NCI-H446 treated with DMSO at 0.1 percent for 48 hours (cell line): ENCODE measurements at places on chromosomes 4 and X.
A peak's percentile ranks its signal among the peaks of the same experiment; 100 is the strongest.

DNA sequence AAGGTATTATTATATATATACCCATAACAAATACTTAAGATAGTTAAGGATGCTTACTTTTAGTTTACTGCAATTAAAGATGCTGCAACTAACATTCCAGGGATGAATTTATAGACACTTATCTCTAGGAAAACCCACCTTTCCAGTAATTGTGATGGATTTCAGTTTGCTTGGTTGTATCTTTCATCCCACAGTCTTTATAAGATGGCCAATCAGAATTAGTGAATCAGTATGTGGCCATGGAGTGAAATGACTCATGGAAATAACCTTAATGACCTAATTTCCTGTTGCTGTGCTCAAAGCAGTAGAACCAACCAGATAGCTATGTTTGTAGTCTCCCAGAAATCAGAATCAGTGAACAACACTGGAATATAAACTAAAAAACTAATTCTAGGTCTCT, 26.4 kb downstream of the MOSPD2 start:
- no peak for DNase-seq

GRCh38 chrX:129773649-129774458, 5.9 kb upstream of the SASH3 start:
- DNase-seq = no peak

DNA sequence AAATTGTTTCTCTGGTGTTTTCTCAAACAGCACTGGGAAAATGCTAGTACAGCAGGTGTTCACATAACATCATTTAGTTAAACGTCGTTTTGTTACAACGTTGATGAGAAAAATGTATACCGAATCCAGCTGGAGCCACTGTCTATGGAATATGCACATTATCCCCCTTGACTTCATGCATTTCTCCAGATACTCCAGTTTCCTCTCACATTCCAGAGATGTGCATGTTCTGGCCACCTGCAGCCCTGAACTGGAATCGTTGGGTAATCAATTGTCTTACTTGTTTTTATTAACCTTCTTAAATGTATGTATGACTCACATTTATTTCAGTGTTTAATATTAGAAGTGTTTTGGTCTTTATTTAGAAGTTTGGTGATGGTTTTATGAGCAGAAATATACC, 18.4 kb upstream of the ODAM start:
- DNase-seq = no peak

DNA sequence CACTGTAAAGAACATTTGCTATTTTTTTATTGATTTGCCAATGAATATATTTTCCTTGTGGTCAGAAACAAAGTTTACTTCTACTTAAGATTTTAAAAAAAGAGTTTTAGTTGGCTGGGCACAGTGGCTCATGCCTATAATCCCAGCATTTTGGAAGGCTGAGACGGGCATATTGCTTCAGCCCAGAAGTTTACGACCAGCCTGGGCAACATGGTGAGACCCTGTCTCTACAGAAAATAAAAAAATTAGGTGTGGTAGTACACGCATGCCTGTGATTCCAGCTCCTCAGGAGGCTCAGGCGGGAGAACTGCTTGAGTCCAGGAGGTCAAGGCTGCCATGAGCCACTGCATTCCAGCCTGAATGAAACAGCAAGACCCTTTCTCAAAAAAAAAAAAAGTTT, 36.8 kb downstream of the LRP2BP start:
- no peak for DNase-seq

DNA sequence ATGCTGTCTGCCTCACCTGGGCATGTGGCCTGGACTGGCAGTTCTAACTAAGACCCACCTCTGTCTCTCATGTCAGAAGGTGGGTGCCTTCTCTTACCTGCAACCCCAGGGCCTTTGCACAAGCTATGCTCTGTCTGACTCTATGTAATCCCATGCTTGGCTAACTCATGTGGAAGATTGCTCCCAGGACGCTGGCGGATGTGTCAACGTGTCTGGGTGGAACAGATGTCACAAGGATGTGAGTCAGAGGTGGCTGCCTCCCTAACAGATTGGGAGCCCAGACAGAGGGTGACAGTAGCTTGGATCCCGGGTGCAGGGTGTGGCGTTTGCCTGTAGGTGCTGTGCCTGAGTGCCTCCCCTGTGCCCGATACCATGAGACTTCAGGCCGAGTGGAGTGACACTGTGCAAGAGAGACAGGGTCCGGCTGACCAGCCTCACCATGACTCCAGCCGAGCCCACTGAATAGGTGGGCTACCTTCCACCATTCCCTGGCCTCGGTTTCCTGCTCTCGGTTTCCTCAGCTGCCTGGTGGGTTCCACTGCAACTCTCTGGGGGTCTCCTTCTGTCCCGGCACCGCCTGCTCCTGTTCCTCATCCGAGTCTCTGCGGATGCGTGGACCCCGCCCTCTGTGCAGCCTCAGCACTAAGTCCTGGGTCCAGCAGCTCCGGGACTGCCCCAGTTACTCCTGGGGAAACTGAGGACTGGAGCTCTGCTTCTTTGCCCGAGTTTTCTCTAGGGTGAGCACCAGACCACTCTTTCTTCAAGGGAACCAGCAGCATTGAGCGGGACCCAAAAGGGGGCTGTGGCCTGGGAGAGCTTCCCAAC, 11.0 kb downstream of the SH3BP2 start:
- DNase-seq = no peak

DNA sequence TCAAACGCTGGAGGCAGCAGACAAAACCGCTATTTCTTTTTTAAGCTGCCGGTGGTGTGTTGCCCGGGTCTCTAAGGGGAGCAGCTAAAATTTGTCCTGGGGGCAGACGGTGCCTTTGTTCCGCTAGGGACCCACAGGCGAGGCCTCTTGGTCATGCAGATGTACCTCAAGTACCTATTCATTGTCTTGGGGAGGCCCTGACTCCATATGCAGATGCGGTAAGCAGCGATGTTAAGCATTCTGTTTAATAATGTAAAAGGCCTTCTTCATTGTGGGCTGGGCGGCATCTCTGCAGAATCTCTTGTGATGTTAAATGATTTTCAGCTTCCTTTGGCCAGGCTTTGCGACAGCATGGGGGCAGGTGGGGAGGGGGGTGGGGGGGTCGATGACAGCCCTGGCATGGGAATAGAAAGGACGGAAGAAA, 98.9 kb upstream of the PJA1 start:
- DNase-seq = no peak

DNA sequence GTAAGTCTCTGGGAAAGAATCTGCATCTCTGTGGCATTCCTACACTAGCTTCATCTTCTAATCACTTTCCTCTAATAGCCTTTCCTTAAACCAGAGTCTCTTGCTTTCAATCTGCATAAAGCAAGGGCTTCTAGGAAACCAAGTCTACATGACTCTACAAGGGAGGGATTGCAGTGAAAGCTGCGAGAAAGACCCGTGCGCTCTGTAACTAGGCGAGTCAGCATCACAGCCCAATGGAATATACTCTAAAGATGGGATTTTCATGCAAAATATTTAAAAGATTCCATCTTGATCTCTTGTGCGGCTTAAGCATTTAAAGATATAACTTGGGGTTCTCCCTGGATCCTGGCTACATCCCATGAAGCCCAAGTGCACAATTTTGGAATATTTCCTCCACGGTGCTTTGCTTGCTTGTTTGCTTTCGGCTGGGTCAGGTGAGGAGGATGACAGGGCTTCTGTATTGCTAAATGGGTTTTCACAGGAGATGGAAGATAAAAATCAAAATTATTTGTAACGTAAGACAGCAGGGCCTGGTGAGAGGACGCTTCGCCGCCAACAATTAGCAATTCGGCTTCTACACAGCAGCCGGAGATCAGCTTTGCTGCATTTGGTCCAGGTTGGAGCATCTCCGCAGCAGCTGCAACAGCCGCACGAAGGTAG, 687 bp upstream of the GRIA2 start:
- no peak for DNase-seq

DNA sequence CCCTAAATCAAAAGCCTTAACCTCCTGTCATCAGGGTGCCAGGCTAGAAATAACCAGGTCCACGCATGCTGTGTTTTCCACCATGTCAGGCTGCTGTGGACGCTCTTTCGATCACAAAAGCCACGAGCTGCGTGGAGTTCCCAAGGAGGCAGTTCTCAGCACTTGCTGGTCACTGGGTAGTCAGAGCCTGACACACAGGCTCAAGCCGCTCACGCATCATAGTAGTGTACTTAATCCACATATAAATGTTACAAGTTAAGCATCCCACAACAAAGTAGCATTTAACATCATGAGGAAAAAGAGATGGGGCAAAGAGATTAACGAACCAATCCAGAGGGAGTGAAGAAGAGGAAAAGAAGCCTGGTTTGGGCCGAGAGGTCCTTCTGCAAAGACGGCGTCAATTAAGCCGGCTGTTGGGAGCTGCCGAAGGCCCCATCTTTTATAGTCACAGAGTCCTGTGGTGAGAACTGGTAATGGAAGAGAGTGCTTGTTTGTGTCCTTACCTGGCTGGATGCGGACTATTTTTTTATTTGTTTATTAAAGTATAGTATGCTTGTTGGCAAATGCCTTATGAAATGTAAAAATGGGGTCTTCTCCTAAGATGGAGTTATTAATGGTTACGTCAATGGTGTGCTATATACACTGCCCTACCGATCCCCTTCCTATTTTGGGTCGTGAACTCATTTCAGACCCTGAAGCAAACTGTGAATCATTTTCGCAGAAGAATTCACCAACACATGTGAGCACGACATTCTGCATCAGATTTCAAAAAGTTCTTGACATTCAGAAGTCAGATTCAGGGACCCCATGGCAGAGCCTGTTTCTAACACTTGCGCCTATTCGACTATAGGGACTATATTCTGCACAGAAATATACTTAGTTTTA, 675 bp downstream of the PRIMPOL start:
- DNase-seq = no peak

DNA sequence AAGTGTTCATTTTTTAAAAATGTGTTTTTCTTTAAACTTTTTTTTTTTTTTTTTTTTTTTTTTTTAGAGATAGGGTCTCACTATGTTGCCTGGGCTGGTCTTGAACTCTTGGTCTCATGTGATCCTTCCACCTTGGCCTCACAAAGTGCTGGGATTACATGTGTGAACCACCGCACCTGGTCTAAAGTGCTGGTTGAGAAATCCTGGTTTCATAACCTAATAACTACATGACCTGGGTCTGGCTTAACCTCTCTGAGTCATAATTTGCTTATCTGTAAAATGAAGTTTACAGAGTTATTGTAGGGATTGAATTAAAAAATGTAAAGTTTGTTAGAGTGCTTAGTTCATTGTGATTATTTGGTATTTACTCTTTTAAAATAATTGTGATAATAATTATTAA, 5.2 kb downstream of the HSD17B13 start:
- DNase-seq = no peak

- no peak for DNase-seq
Observed at GRCh38 chr4:141462361-141462760, 174.0 kb upstream of the IL15 start.

DNA sequence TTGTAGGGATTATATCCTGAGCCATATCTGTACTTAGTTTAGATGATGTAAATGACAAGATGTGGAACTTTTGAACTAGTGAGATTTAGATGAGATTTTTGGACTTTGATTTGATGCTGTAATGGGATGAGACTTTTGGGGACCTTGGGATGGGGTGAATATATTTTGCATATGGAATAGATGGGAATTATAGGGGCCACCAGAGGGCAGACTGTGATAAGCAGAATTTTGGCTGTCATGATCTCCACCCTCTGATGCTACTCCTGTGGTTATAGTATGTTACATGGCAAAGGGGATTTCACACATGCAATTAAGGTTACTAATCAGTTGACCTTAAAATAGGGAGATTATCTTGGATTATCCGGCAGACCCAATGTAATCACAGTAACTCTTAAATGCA, 214.0 kb upstream of the NHS start:
- DNase-seq = no peak

GRCh38 chrX:68596871-68597270, 50.6 kb upstream of the STARD8 start:
- DNase-seq = no peak

DNA sequence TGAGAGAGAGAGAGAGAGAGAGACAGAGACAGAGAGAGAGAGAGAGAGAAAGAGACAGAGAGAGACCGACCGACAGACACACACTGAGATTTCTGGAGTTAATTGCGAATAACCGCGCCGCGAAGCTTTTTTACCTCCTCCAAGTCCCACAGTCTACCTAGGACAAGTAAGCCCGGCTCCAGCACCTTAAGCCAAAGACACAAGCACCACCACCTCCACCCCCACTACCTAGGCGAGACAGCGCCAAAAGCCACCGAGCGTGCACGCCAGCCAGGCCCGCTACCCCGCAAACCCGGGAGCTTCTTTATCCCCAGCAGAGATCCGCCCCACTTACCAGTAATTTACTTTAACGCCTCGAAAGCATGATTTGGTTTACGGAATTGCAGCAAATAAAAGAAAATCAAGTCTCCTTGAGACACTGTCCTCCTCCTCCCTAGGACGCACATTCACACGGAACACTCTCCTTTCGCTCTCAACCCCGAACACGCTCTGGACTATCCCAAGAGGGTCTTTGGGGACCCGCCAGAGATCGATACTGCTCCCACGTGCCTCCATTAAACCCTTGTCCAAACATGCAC, 649.6 kb upstream of the DIPK2B start:
- no peak for DNase-seq

GRCh38 chr4:87529187-87529586, at the start of gene SPARCL1:
Gene SPARCL1, minus strand, starts transcription at chr4:87529376. Its CDS starts 29,802 bp downstream, at chr4:87499574.
- DNase-seq = peak; percentile 26

DNA sequence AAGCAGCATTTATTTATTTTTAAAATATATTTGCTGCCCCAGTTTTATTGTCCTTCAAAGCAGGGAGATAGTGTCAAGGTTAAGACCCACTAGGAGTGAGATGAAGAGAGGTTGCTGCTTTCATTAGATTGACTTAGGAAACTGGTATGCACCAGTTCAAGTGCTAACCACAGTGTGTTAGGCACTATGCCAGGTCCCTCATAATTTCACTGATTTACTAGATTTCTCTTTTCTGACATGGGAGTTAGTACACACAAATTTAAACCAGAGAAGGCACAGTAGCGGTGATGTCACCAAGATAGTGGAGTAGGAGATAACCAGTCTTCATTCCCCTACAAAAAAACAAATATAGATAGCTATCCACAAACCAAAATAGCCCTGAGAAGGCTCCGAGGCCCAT, 14.3 kb downstream of the RRAGB start:
- DNase-seq = no peak

DNA sequence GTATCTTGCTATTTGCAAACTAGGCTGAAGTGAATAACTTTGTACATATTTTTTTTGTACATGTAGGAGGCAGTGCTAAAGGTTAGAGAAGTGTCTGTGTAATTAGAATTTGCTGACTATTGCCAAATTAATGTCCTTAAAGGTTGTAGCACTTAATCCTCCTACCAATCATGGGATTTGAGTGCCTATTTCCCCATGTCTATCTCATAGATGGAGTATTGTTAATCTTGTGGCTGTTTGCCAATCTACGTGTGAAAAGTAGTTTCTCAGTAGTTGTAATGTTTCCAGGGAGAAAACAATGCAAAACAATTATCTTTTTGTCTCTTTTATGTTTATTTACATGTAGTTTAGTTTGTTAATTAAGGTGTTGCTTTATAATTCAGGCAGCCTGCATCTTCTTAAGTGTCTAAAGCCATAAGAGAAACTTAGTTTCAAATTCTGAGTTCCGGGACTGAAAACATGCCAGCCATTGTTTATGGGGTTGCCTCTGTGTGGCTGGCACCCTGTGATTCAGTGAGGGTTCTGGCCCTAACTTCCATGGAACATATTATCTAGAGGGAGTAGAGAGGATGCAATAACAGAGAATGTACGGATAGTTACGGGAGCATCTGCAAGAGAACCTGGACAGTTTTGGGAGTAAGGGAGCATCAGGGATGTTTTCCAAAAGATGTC, 142.4 kb downstream of the KLHL8 start:
- DNase-seq = no peak
